ENCODE measurements at places on chromosomes 12 and 14. TPM values are rescaled to one million over a fixed set of nuclear protein-coding genes. Genes with fewer than 3 reads are reported as not detected.
A peak's percentile ranks its signal among the peaks of the same experiment; 100 is the strongest.

NGB gene
- not detected for total RNA-seq

DNA sequence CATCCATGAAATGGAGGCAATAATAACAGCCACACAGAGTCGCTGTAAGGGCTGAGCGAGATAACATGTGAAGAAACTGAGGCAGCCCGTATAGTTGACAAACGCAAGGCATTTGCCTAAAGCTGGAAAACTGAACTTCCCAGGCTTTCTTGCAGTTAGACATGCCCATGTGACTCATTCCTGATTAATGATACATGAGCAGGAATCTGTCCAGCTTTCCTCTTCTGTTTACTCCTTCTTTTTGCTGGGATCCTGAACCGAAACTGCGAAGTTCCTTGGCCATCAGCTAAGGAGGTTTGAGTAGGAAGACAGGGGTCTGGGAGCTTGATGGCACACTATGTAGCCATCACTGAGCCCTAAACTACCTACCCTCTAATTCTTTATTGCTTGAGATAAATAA is 52.2 kb downstream of the ST8SIA1 start:
- peaks cover 6% of the 10 kb centered on the region for H3K4me1 ChIP-seq
- H3K36me3 ChIP-seq: no peaks in the 10 kb centered on the region
- DNase-seq: peak; percentile 85

DNA sequence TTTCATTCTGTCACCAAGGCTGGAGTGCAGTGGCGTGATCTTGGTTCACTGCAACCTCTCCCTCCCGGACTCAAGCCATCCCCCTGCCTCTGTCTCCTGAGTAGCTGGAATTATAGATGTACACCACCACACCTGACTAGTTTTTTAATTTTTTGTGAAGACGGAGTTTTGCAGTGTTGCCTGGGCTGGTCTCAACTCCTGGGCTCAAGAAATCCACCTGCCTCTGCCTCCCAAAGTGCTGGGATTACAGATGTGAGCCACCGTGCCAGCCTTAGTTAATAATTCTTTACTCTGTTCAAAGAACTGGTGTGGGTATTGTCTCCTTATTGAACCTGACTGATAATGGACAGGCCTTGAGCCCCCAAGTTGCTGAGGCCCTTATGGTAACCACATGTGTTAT is 10.4 kb upstream of the KRT7 start:
- no peaks in the 10 kb centered on the region for H3K36me3 ChIP-seq
- no peaks in the 10 kb centered on the region for H3K4me1 ChIP-seq
- no peak overlapping the region for H3K27ac ChIP-seq
- no peak for DNase-seq

DNA sequence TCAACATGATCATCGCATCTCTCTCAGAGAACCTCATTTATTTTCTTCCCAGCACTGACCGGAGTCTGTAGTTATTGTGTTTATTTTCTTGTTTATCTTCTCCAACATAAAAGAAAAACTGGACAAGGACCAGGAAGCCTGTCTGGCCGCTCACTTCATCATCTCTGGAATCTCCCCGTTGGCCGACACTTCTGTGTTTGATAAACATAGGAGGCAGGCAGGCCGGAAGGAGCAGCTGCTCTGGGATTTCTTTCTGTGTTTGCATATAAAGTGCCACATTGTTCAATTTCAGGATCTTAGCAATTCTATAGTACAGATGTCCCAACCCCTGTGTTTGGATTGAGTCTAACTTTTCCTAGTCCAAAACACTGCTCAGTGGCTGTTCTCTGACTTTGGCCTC is 53.3 kb downstream of the ACACB start:
- no peaks in the 10 kb centered on the region for H3K27me3 ChIP-seq
- H3K27ac ChIP-seq: no peak overlapping the region
- H3K4me1 ChIP-seq: no peaks in the 10 kb centered on the region
- peaks cover 45% of the 10 kb centered on the region for H3K36me3 ChIP-seq
- no peak overlapping the region for H3K4me3 ChIP-seq
- DNase-seq: no peak

DNA sequence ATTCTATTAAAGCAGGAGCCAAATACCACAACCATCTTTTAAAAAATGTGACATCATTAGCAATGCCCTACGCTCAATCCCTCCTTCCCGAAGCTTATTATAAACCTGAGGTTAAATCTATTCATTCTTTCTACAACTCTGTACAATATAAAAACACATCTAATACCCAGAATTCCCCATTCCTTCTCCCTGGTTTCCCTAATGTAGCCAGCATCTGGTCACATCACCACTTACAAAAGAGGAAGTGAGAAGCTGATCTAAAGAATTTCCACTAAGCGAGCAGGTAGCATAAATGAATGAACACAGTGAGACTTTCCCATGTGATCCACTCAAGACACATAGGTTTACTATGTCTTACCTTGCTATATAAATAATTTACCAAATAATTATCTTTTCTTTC is 90.4 kb downstream of the LRP6 start:
- no peaks in the 10 kb centered on the region for H3K4me1 ChIP-seq
- H3K36me3 ChIP-seq: peaks cover 7% of the 10 kb centered on the region
- H3K27ac ChIP-seq: no peak overlapping the region
- no peak for DNase-seq

Measured in muscle of leg (tissue), 16 donors.